ENCODE measurements at places on chromosomes 5 and 9. TPM values are rescaled to one million over a fixed set of nuclear protein-coding genes. Genes with fewer than 3 reads are reported as not detected.

The ORM2 gene
- 1.1 TPM for polyA plus RNA-seq

The RNF183 gene
- not detected for polyA plus RNA-seq

The SLC6A3 gene
- not detected for polyA plus RNA-seq

The PCDHB11 gene
- polyA plus RNA-seq: 0.45 TPM

The MRPS27 gene
- polyA plus RNA-seq: 17.5 TPM

The SHISAL2B gene
- 1.6 TPM for polyA plus RNA-seq

The TAF1L gene
- polyA plus RNA-seq: not detected

The GOLM1 gene
- 17.0 TPM for polyA plus RNA-seq

The PCDHGA2 gene
- 0.89 TPM for polyA plus RNA-seq

The C5 gene
- polyA plus RNA-seq: 14.1 TPM

The PCDHA9 gene
- not detected for polyA plus RNA-seq

The IFT74 gene
- 6.3 TPM for polyA plus RNA-seq

The MPDZ gene
- 4.0 TPM for polyA plus RNA-seq

The C9orf85 gene
- polyA plus RNA-seq: 8.0 TPM

The BTNL9 gene
- polyA plus RNA-seq: 187 TPM

The ENTREP1 gene
- polyA plus RNA-seq: 3.2 TPM

The ACER2 gene
- polyA plus RNA-seq: 2.9 TPM

The SLC6A7 gene
- polyA plus RNA-seq: not detected

The MYMK gene
- not detected for polyA plus RNA-seq

The FAM169A gene
- polyA plus RNA-seq: 0.39 TPM

The PCA3 gene
- 0.25 TPM for polyA plus RNA-seq

The SLC34A3 gene
- polyA plus RNA-seq: 0.06 TPM

The DCTN4 gene
- 23.1 TPM for polyA plus RNA-seq

The PKD2L2 gene
- not detected for polyA plus RNA-seq

The PDE6A gene
- not detected for polyA plus RNA-seq

The CSF1R gene
- 13.7 TPM for polyA plus RNA-seq

The PCDHGB1 gene
- polyA plus RNA-seq: 0.30 TPM

The PHYHD1 gene
- 41.6 TPM for polyA plus RNA-seq

The KIF24 gene
- polyA plus RNA-seq: 0.29 TPM

The SPATA24 gene
- 8.5 TPM for polyA plus RNA-seq

The ZNF79 gene
- polyA plus RNA-seq: 1.7 TPM

The TRUB2 gene
- 10.7 TPM for polyA plus RNA-seq

The ASPN gene
- 1.1 TPM for polyA plus RNA-seq

The MRPS30 gene
- polyA plus RNA-seq: 15.6 TPM

The IL3 gene
- polyA plus RNA-seq: not detected

The SEMA6A gene
- polyA plus RNA-seq: 6.0 TPM

The IFNA2 gene
- polyA plus RNA-seq: not detected

The TUSC1 gene
- 6.3 TPM for polyA plus RNA-seq

The SNCB gene
- not detected for polyA plus RNA-seq

The NUDT12 gene
- 3.6 TPM for polyA plus RNA-seq

The PCDHB16 gene
- 0.90 TPM for polyA plus RNA-seq

The FOXD4L4 gene
- not detected for polyA plus RNA-seq

The IQGAP2 gene
- 7.0 TPM for polyA plus RNA-seq

The IFNE gene
- polyA plus RNA-seq: not detected

The B4GALT1 gene
- polyA plus RNA-seq: 61.2 TPM

The OR13C8 gene
- not detected for polyA plus RNA-seq

The OR1L1 gene
- not detected for polyA plus RNA-seq

The GRAMD2B gene
- 5.4 TPM for polyA plus RNA-seq

The KIF4B gene
- not detected for polyA plus RNA-seq

The IL33 gene
- polyA plus RNA-seq: 2.7 TPM

The ERCC8 gene
- polyA plus RNA-seq: 2.5 TPM

The SLC25A51 gene
- 17.7 TPM for polyA plus RNA-seq

The DAB2 gene
- polyA plus RNA-seq: 37.4 TPM

The NTNG2 gene
- polyA plus RNA-seq: 0.79 TPM

The BAAT gene
- polyA plus RNA-seq: 0.32 TPM

Measured in adipose tissue (tissue), 3 donors.